NCI-H2171 treated with DMSO at 0.1 percent for 48 hours (cell line): ENCODE measurements at places on chromosomes 12 and 14.

- no peak for DNase-seq
Observed at GRCh38 chr12:116827432-116827831, 53.8 kb downstream of the HRK start.

DNA sequence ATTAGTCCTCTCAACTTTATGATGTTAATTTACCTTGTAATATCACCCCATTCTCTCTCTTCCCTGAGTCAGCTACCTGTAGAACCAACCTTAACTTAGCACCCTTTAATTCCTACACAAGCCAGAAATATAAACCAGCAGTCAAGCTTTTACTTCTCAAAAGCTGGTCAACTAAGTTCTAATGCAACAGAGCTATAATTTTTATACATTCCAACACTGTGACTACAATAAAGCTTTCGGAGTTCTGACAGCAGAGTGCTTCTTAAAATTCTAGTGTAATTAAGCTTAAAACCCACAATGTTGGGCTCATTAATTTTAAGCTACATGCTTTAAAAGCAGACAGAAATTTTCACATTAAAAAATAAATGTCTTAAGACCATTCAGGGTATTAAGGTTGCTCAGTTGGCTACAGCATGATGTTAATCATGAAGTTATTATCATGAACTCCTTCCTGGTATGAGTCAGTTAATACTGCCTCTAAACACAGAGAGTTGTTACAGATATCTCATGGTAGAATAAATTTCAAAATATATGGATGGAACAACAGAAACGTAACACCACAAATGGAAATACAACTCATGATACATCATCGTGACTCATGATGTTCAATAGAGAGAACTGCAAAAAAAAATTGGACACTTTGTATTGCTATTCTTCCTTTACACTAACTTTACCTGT lies 126.7 kb downstream of the EPS8 start:
- no peak for DNase-seq

DNA sequence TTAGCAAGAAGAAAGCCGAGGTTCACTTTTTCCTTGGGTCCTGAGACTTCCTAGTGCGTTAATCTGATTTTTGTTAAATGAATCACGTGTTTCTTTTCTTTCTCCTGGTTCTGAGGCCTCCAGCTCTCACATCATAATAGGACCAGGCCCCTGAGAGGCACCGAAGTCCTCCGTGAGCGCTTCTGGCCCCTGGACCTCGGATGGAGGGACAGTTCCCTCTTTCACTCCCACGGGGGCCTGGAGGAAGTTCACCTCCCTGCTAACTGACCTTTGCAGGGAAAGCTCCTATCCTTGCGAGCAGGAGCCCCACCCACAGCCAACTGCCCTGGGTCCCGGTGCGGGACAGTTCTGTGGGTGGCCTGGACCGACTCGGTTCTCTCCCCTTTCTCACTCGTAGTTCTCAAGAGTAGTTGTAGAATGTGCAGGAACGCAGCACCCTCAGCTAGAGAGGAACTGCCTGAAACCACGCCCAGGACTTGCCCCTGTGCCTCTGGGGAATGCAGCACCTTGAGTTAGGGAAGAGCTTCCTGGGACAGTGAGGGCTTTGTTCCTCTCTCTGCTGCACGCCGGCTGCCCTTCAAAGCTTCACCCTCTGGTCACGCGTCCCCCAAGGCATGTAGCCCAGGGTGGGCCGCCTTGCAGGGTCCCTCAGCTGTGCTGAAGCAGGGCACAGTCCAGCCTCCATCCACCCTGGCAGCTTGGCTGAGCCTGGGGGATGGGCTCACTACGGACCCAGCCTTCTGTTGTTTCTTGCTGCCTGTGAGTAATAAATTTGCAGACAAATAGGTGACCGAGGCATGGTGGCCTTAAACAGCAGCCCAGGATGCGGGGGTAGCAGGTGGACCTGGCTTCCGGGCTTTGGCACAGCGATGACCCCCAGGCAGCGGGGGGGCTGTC lies 264.6 kb downstream of the ADGRD1 start:
- DNase-seq: no peak

- DNase-seq: peak; percentile 58
Observed at GRCh38 chr12:131755305-131756113, 44.6 kb downstream of the SFSWAP start.

- DNase-seq: no peak
Observed at GRCh38 chr12:20863056-20863455, 52.6 kb downstream of the SLCO1B3 start.

- DNase-seq: no peak
Observed at GRCh38 chr12:105928436-105928835, 210.3 kb downstream of the NUAK1 start.

GRCh38 chr12:92928421-92928961 lies 604 bp downstream of the EEA1 start:
- peak; percentile 35 for DNase-seq
